Stimulated activated memory B cell treated with anti-CD40 and anti-IgM and Interleukin-4, amounts not matched to agents 10 μg/mL and 1 μg/mL and 100 μg/mL, for 72 hours (primary cell): ENCODE measurements at places on chromosomes 1 and 21.

DNA sequence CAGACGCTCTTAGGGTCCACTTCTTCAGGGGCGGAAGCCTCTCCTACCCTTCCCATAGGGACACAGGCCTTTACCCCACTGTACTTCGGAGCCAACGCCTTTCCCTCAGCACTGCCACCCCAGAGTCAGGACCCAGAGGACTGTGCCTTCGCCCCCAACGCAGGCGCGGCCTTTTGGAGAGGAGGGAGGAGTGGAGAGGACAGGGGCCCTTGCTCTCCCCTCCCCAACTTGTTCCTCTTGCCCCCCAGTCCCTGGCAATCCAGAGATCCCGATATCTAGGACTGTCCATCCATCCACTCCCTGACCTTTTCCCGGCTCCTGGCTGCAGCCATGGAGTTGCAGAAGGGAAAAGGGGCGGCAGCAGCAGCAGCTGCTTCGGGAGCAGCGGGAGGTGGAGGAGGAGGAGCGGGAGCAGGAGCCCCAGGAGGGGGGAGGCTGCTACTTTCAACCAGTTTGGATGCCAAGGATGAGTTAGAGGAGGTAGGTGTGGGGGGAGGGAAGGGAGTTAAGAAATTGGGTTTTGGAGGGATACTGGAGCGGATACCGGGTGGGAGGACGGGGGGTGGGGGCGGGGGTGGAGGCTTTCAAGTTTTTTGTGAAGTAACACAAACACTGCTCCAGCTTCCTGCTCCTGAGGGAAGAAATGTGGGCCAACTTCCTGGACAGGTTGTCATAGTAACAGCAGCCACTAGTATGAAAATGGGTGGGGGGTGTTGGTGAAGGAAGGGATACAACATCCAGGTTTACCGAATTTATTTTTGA, 636 bp downstream of the INTS3 start:
- no peak for ATAC-seq

GRCh38 chr1:185645686-185646085, 88.5 kb upstream of the HMCN1 start:
- ATAC-seq = no peak

DNA sequence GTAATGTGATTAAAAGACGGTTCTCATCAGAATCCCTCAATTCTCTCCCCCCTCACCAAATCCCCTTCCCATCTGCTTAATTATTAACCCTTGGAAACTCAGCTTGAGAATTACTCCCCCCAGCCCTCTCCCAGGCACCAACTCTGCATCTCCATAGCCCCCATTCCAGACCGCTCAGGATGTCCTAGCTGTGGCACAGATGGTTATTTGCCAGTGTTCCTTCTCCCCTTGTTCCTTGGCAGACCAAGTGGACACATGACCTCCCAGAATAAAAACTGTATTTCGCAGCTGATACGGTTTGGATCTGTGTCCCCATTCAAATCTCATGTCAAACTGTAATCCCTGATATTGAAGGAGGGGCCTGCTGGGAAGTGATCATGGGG, 14.6 kb downstream of the HENMT1 start:
- no peak for ATAC-seq

GRCh38 chr1:192762265-192762664, 46.6 kb upstream of the RGS2 start:
- ATAC-seq = no peak

GRCh38 chr1:170340308-170340707, 191.7 kb upstream of the GORAB start:
- no peak for ATAC-seq

DNA sequence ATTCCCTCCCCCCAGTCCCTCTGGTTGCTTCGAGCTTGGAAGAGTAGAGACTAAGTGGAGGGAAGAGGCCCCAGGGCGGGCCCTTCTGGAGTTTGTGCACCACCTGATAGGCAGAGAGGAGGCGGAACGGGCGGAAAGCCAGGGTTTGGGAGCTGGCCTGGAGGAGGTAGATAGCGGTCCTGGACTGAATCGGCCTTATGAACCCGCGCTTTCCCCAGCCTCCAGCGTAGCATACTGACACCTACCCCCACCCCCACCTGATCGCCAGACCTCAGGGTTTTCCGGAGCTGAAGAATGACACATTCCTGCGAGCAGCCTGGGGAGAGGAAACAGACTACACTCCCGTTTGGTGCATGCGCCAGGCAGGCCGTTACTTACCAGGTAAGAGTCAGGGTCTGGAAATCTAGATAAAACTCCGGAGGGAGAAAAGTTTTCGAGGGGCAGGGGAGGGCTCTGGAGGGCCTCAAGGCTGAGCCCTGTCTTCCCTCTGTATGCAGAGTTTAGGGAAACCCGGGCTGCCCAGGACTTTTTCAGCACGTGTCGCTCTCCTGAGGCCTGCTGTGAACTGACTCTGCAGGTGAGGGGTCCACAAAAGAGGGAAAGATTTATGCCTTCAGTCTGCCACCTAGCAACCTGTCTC, 705 bp downstream of the UROD start:
- no peak for ATAC-seq

DNA sequence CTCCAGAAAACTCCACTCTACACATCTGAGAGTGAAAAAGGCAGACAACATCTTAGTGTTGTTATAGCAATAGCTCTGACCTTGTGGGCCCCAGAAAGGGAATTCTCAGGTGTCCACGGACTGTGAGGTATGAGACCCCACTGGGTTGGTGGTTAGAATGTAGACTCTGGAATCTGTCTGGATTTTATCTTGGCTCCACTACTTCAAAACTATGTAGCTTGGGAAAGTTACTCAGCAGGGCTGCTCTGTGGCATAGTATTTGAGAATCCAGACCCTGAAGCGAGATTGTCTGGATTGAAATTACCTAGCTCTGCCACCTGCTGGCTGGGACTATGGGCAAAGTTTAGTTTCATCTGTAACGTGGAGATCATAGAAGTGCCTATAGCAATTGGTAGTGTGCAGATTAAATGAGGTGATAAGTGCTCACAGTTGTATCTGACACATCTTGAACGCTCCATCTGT, 25.8 kb downstream of the PRDM2 start:
- peak; percentile 63 for ATAC-seq

DNA sequence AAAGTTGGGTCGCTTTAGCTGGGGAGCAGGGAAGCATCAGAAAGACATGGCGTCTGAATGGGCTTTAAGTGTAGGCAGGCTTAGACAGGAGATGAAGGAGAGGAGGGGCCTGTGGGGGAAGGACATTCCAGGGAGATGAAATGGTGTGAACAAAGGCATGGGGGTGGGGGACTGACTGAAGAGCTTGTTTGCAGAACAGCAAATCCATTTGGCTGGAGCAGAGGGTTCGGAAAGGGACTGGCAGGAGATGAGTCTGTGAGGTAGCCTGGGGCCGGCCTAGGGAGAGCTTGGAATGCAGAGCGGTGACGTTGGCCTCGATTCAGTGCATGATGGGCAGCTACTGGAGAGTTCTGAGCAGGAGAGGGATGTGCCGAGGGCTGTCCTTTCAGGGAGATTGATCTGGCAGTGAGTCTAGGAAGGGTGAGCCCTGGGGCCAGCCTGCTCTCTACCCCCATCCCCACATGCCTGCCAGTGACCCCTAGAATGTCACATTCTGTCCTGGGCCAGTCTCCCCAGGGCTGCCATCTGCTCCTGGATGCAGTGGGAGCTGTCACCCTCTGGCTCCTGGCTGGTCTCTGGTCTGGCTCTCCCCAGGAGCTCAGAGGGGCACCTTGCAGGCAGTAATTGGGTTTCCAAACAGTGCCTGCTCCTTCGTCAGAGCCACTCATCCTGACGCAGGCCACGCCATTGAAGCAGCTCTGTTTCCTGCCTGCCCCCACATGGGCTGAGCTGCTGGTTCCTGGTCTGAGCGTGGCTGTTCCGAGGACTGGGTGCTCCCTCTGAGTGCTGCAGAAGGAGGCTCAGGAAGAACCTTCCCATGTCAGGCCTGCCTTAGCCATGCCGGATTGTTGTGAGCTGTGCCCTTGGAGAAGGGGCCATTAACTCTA, 22.3 kb upstream of the TMEM222 start:
- no peak for ATAC-seq

- no peak for ATAC-seq
Observed at GRCh38 chr1:110616587-110616986, 10.4 kb upstream of the KCNA2 start.

GRCh38 chr1:117093091-117093534, 28.4 kb downstream of the TRIM45 start:
- no peak for ATAC-seq

DNA sequence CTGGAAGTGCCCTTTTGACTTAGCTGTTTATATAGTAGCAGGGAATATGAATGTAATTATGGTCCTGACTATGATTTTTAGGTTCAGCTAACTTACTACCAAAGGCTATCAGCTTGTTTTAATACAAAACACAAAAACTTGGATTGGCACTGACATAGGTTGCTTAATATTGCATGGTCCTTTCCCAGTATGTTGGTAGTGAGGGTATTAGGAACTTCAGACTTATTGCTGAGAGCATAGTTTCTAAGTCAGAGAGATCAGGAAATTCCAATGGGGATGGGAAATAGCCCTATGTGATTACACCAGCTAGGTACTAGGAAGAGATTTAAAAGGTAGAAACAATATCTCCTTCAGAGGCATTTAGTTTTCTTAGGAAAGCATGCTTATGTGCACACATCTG, 7.7 kb downstream of the ARID1A start:
- no peak for ATAC-seq

DNA sequence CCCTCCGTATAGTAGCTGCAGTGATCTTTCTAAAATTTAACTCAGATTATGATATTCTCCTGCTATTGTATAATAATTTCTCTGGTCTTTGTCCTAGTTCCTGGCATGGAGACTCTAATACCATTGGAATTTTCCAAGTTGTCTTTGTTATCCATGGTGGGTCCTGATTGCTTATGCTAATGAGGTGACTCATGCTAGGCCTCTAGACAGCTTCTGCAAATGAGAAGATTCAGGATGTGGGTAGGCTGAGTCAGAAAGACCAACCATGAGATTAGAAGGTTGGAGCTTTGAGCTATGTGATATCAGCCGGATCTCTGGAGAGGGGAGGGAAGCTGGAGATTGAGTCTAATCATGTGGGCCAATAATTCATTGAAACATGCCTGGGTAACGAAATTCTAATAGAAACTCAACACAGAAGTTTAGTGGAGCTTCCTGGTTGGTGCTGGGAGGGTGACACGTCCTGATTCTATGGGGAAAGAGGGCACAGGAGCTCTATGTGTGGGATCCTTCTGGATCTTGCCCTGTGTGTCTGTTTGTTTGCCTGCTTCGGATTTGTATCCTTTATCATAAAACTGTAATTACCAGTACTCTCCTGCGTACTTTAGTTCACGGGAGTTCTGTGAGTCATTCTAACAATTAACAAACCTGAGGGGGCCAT, 73.2 kb upstream of the CNIH3 start:
- peak; percentile 61 for ATAC-seq

- ATAC-seq = no peak
Observed at GRCh38 chr1:169085911-169086310, 20.6 kb upstream of the ATP1B1 start.

DNA sequence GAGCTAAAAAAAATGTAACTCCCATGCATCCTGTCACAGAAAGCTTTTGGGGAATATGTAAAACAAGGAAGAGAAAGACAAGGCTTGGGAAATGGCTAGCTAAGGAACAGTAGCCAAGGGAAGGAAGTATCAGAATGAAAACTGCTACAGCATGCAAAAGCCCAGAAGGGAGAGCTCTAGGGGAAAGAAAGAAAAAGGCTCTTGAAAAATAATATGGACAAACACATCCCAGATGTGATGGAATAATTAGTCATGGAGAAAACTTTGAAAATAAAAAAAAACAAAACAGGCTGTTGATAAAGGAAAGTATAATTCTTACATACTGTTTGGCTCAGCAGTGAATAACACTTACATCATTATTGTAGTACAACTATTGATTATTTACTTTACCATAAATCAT, 47.9 kb upstream of the VCAM1 start:
- ATAC-seq = no peak

GRCh38 chr1:22056043-22056442, 3.5 kb downstream of the CDC42 start:
- ATAC-seq = no peak

- ATAC-seq = no peak
Observed at GRCh38 chr1:45499415-45499769, 481 bp downstream of the CCDC163 start.

- no peak for ATAC-seq
Observed at GRCh38 chr1:113946678-113947387, 17.7 kb downstream of the HIPK1 start.

DNA sequence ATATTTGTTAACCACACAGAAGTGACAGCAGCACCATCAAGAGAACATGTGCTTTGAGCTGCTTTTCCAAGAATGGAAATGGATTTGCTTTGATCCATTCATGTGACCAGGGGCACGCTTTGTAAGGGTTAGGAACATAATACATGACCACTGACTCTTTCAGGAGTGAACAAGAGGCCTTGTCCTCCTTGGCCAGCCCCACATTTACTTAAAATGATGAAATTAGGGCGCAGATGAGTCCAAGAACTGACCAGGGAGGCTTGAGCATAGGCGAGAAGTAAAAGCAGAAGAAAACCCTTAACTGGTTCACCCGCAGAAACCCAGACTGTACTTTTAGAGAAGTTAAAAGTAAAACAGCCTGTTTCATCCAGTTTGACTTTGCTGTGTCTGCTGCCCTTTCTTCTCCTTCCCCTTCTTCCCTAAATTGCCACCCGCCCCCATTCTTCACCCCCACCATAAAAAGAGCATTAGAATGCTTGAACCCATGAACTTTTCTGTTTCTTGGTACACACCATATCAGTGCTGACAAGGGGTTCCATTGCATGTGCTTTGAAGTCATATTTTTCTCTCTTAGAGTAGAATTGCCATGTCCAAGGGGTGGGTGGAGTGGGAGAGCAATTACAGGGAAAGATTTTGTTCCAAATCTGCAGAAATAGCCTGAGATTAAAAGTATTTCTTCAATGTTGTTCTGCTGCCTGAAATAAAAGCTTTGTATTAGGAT, 2.6 kb upstream of the GLUL start:
- no peak for ATAC-seq

DNA sequence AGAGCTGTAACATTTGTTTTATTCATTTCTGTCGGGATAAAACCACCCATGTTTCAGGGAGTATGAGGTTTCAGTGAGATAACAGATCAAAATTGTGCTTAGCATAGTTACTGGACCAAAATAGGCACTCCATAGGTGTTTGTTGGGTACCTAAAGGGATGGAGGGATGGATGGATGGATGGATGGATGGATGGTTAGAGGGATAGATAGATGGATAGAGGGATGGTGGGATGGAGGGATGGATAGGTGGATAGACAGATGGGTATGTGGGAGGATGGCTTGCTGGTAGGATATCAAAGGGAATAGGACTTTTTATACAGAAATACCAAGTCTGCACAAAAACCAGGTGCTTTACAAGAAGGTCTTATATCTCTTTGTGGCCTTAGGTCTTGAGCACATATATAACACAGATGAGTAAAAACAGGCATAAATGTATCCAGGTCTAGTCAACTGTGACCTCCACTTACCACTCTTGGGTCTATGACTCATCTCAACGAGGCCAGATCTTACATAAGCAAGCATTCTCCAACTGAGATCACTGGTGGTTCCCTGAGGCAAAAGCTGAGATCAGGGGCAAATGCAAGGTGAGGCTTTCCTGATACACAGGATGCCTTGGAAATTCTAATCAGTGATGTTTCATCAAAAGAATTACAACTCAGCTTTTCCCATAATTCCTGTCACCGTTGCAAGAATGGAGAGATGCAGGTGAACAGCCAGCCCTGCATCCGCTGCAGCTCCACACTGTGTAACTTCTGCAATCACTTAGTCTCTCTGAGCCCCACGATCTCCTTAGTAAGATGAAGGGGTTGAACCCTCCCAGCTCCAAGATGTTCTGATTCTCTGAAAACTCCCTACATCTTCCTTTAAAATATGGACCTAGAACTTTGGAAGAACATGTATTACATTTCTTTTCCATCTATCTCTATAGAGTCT, 32.0 kb downstream of the PTAFR start:
- ATAC-seq = peak; percentile 95

GRCh38 chr1:96634883-96635282, 86.7 kb upstream of the PTBP2 start:
- ATAC-seq = no peak
